Gastroesophageal sphincter (tissue), 4 donors: ENCODE measurements at places on chromosomes 16 and 17.

GRCh38 chr16:12294471-12294870, 317.9 kb downstream of the SNX29 start:
- no peak for ATAC-seq

- ATAC-seq, result no peak
Measured at GRCh38 chr17:77719806-77720205, 238.7 kb upstream of the TNRC6C start.

- ATAC-seq, result peak; percentile 73
Measured at GRCh38 chr16:57276596-57276995, 7.9 kb downstream of the PLLP start.

DNA sequence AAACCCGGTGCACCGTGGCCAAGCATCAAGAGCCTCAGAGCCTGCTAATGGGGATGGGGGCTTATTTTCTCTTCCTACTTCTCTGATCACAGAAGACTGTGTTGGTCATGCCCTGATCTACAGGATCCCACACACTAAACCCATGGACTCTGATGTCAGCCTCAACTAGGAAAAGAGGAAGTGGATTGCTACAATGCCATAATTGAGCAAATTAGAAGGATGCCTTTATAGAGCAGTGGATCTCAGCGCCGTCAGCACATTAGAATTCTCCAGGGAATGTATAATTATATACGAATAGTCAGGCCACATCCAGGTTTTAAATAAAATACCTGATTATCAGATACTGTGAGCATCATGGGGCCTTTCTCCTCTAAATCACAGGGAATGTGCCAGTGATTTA, 64.8 kb downstream of the VAT1L start:
- no peak for ATAC-seq

DNA sequence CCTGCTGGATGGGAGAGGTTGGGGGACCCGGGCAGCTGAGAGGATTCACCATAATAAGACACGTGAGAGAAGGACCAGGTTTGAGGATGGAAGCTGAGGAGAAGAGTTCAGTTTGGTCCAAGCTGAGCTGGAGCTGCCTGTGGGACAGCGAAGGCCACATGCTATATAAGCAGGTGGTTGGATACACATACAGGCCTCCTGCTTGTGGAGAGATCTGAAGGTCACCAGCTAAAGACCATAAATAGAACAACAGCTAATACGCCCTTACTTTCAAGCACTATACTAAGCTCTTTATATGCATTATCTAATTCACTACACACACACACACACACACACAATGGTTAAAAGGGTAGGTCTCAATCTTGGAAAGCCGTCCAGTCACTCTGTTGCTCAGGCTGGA, 32.1 kb downstream of the DUSP14 start:
- no peak for ATAC-seq

GRCh38 chr17:49369089-49369488, 7.0 kb upstream of the ZNF652 start:
- no peak for ATAC-seq
